ENCODE measurements at places on chromosomes 7 and 10.

- no peak for DNase-seq
Observed at GRCh38 chr10:297567-297966, 162.3 kb downstream of the ZMYND11 start.

DNA sequence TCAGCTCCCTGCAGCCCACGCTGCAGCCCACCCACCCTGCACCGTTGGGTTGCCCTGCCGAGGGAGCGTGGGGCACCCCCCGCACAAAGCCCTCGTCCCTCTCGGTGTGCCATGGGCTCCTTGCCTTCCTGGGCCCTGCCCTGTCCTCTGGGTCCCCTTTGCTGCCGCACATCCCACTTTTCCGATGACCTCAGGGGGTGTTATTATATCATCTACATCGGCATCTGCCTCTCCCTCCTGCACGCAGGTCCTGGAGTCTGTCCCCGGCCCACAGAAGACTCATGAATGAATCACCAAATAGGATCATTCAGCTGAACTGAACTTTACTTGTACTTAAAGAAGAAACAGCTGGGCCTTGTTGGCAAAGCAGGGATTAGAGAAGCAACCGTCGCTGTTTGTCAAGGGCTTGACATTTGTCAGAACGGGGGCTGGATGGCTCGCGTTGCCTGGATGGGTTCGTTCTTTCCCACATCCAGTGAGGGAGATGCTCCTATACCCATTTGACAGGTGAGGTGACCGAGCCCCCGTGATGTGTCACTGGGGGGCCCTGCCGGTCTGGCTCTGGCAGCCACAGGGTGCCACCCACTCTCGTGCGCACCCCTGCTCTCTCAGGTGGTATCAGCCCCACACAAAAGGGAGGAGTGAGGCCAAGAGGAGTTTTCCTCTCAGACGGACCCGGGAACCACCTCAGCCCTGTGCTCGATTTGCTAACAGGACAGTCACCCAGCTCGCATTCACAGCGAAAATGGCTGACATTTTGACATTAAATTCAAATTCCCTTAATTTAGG is 58.6 kb upstream of the EBF3 start:
- no peak for DNase-seq

- DNase-seq, result no peak
Observed at GRCh38 chr10:66654861-66655260, 271.0 kb upstream of the LRRTM3 start.

- no peak for DNase-seq
Observed at GRCh38 chr10:92857904-92858514, 9.7 kb downstream of the EXOC6 start.

GRCh38 chr7:87113077-87113476 is 39.2 kb upstream of the DMTF1 start:
- no peak for DNase-seq

- DNase-seq, result no peak
Observed at GRCh38 chr7:512146-512510, 7.5 kb downstream of the PDGFA start.

DNA sequence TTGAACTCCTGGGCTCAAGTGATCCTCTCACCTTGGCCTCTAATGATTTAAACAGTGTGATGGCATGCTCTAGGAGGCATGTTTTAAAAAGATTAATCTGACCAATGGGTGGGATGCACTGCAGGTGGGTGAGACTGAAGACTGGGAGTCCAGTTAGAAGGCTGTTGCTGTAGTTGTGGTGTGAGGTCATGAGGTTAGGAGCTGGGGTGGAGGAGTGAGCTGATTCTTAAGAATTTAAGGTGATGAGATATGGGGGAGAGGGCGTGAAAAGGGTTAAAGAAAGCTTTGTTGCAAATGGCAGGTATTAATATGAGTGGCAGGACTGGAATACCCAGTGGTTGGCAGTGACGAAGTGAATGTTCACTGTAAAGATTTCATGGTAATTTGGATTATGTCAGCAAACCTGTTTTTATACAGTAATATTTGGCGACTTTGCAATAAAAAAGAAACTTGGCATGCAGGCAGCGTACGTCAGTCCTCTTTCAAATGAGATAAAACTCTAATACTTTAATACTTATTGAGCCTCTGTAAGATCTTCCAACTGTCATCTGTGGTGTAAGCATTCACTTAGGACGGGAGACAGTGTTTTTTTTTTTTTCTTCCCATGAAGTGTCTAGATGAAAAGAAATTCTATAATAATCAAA is 72.8 kb upstream of the MTPN start:
- no peak for DNase-seq

DNA sequence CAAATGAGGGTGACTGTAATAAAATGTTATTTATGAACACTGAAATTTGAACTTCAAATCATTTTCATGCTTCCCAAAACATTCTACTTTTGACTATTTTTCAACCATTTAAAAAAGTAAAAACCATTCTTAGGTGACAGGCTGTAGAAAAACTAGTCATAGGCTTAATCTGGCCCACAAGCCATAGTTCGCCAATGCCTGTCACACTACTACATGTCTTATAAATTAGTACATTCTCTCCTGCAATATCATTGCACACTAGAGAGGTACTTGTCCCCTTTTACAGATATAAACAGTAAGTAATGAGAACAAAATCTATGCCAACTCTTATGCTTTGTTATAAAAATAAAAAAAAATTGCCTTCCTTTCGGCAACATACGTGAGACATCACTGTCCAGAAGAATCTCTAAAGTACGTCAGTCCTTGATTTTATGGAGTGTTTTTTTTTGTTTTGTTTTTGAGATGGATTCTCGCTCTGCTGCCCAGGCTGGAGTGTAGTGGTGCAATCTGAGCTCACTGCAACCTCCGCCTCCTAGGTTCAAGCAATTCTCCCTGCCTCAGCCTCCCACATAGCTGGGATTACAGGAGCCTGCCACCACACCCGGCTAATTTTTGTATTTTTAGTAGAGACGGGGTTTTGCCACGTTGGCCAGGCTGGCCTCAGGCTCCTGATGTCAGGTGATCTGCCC is 23.2 kb downstream of the UPF2 start:
- no peak for DNase-seq

Data from right lobe of liver (tissue), 6 donors.